ENCODE measurements at places on chromosomes 11 and 22. TPM values are rescaled to one million over a fixed set of nuclear protein-coding genes. Genes with fewer than 3 reads are reported as not detected.

- DNase-seq = no peak
These were observed 356.2 kb downstream of the GRM5 start for GRCh38 chr11:88709567-88709966.

- DNase-seq = peak; percentile 75
These were observed at the start of gene FBLN1 for GRCh38 chr22:45502215-45503049. Gene FBLN1, plus strand, starts transcription at chr22:45502883. Its CDS starts 103 bp downstream, at chr22:45502986.

The ABTB2 gene
- 4.2 TPM for polyA plus RNA-seq

DNA sequence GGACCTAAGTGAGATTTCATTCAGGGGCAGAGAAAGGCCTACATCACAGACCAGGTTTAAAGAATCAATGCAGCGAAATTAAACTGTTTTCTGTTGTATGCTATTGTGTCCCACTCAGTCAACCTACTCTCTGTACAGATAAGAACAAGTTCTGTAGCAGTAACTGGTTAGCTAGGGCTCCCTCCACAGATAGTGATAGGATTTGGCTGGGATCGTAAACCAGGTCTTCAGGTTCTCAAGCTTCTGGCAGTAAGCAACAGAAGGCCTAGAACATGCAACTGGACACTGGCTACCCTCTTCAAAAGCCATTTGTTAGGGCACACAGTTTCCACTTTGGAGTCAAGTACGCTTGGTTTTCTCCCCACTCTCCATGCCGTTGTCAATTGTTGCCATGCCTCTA, 69.2 kb downstream of the GDPD4 start:
- DNase-seq = no peak

The FTH1 gene
- 1,788 TPM for polyA plus RNA-seq

The WT1 gene
- polyA plus RNA-seq = 1.8 TPM

The FAT3 gene
- polyA plus RNA-seq = 63.2 TPM

DNA sequence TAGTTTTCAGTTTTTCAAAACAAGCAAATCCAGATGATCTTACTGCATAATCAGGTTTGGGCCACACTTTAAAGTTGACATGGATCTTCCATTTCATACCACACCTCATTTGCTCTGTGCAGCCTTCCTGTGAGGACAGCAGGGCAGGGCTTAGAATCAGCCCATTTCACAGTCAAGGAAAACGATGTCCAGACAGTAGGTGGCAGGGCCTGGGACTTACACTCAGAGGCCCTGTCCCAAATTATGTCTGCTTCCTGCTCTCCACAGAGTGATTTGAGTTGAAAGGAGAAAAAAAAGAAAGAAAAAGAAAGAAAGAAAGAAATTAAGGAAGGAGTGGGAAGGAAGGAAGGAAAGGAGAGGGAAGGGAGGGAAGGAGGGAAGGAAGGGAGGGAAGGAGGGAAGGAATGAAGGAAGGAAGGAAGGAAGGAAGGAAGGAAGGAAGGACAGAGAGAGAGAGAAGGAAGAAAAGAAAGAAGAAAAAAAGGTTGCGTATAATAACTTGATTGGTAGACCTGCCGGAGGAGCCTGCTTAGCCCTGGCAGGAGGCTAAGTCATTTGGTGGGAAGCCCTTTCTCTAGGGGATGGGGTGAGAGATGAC, 23.6 kb downstream of the TSKU start:
- no peak for DNase-seq

The DLG2 gene
- 9.1 TPM for polyA plus RNA-seq

GRCh38 chr22:37212174-37212906, at the start of gene SSTR3:
Gene SSTR3, minus strand, starts transcription at chr22:37212477. Its CDS starts 4,674 bp downstream, at chr22:37207803.
- DNase-seq = no peak

The GAL gene
- polyA plus RNA-seq = not detected

All from left lung (tissue), 14 donors.